Activated CD4-positive, alpha-beta T cell treated with anti-CD3 and anti-CD28 coated beads for 48 hours (primary cell): ENCODE measurements at places on chromosomes 2 and 18.

DNA sequence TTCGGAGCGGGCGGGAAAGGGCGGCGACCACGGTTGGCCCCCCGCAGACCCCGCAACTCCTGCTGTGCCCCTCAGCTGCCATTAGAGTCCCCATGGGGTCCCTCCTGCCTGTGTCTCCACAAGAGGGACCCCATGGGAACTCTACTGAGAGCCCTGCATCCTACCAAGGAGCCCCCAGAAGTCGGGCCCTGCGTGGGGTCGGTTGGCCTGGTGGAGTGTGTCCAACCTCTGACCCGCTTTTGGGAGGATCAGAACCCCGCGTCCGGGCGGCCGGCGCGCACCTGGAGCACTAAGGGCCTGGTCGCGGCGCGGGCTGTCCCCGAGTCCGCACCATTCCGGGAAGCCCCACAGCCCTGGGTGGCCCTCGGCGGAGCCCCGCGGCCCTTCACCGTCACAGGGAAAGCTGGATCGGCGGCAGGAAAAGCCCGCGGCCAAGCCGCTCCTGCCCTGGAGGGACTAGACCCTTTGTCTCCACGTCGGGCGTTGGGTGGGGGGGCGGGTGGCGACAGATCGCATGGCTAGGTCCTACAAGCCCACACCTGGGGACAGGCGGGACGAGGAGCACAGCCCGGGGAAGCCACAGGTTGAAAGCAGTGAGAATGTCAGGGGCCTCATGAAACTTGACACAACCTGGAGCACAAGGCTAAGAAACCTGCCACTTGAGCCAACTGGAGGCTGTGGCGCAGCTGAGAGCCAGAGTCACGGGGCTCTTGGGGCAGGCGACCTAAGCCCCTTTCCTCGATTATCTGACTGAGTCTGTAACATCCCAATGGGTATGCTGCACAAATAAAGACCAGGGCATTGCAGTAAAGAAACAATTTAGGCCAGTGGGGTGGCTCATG lies 11.2 kb upstream of the CXXC1 start:
- no peak for DNase-seq

GRCh38 chr2:165508927-165509326 lies 39.4 kb downstream of the CSRNP3 start:
- no peak for DNase-seq

DNA sequence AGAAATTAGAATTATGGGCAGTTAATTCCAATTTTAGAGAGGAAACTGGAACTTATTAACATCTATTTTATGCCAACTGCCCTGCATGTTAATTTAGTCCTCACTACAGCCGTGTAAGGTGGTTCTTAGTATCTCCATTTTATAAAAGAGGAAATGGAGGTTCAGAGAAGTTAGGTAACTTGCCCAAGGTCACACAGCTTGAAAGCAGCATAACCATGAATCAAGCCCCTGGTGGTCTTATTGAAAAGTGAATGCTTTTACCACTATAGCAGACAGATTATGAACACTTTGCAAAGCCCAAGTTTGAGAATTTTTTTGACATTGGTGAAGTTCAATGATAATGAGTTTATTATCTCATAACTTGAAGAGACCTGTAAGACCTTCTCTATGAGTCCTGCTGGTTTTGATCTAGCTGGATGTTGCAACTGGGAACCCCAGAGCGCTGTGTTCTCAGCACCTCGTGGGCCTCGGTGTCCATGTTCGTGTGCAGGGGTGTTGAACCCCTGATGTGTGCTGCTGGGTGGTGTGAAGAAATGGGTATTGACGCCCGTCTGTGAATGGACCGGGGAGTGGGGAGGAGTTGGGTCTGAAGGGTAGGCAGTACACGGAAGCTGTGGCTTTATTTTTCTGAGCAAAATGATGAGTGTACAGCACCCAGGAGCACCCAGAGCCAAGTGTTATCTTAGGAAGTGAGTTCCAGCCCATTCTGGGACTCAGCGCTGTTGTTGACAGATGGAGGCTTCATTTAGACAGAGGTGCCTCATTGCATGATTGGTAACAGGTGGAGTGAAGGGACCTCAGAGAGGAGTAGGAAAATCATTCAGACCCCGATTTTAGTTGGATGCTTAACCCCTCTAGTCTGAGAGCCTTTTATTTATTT lies 9.7 kb downstream of the GREB1 start:
- no peak for DNase-seq

DNA sequence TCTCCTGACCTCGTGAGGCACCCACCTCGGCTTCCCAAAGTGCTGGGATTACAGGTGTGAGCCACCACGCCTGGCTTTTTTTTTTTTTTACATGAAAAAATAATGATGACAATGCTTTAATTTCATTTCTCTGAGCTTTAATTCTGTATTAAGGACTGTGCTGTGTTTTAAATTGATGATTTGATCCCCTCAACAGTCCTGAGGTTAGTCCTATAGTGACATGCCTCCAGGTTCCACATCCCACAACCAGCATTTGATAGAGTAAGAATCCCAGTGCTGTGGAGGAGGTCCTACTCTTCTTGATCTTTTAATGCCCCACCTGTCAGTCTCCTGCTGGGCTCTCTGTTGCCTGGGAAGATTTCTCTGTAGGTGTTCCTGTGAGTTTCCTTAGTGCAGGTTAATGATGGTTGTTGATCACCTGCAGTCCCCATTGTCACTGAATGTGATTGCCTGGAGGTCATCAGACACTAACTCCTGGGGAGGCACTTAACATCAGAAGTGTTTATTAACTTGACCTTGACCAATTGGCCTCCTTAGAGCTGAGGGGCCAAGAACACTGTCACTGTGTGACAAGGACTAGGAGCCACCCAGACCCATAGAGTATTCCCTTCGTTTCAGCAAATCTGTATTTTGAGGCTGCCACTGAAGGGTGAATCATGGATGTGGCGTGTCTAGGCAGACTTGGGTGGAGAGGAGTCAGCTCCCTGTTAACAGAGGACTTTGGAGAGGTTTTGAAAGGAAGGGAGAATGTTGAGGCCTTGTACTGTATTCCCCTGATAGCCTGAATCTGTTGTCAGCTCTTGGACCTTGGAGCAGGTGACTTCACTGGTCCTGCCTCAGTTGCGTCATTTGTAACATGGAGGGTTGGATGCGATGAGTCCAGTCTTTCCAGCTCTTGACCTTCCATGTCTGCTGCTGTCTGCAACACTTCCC lies 11.5 kb downstream of the ASAP2 start:
- no peak for DNase-seq

- DNase-seq, result no peak
Measured at GRCh38 chr2:168136392-168136977, 110.9 kb downstream of the STK39 start.

- no peak for DNase-seq
Measured at GRCh38 chr2:10973766-10974165, 62.0 kb downstream of the KCNF1 start.
